ENCODE measurements at places on chromosomes 4 and X.

- DNase-seq, result no peak
These were observed 144.8 kb upstream of the UNC5C start for GRCh38 chr4:95693594-95693993.

- no peak for DNase-seq
These were observed 33.0 kb downstream of the CCNG2 start for GRCh38 chr4:77190053-77190452.

DNA sequence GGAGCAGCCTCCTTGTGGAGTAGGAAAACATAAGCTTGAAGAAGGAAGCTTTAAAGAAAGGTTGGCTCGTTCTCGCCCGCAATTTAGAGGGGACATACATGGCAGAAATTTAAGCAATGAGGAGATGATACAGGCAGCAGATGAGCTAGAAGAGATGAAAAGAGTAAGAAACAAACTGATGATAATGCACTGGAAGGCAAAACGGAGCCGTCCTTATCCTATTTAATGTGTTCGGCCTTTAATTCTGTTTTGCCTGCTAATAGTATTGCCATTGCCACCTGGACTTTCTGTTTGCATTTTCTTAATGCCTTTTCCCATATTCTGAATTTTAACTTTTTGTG, 1.4 kb downstream of the TCEAL1 start:
- DNase-seq, result no peak

DNA sequence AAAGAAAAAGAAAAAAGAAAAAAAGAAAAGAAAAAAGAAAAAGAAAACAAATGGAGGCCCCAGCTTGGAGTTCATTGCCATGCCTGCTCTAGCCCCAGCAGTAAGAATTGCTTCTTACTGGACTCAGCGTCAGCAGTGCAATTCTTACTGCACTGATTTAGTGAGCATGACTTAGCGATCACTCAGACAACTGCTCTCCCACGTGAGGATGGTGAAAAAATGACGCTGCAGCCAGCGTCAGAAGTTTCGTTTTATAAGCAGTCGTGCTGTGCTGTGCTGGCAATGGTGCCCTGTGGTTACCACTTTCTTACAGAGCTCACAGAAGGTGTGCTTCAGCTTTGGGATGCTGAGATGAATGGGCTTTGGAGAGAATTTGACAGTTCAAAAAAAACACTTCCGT, 68.3 kb upstream of the DDX3X start:
- DNase-seq, result peak; percentile 21

GRCh38 chr4:26093551-26093950, 179.5 kb downstream of the SMIM20 start:
- DNase-seq, result no peak

- no peak for DNase-seq
These were observed 174.7 kb downstream of the GC start for GRCh38 chr4:71609167-71609566.

DNA sequence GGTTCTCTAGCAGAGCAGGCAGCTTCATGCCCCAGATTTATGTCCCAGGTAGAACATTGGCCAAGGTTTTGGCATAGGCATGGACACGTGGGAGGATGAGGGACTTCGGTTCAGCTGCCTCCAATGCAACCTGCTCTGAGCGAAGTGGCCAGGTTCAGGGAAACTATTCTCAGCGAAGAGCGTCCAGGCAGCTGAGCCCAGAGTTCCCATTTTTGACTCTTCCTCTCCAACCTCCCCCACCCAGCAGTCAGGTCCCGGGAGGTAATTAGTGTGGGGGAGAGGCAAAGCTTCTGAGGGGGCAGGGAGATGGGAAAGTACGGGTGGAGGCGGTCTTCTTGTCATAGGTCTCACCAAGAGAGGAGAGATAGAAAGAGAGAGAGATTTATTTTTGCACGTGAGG, 1.0 kb downstream of the GABRA4 start:
- DNase-seq, result no peak

GRCh38 chr4:2961811-2962441, 1.3 kb downstream of the NOP14 start:
- no peak for DNase-seq
